GM12865 (cell line): ENCODE measurements at places on chromosomes 13 and 19.

- DNase-seq = peak; percentile 87
Measured at GRCh38 chr19:4375164-4376027, 25.0 kb downstream of the SH3GL1 start.

GRCh38 chr19:13347367-13347766 lies 158.9 kb downstream of the CACNA1A start:
- no peak for DNase-seq

DNA sequence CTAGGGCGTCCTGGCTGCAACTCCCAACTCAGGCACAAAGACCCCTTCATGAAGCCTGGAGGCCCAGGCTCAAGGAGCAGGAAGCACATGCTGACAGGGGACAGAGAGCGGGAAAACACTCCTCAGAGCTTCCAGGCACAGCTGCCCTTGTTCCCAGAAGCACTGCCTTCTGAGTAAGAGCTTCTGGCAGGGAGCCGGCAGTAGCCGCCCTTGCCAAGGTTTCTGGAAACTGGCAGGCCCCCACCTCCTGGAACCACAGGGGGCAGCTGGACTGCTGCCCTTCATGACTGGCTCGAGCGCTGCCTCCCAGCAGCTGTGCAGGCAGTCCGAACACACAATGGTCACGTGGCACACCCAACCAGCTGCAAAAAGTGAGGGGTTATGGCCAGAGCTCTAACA lies 33.6 kb upstream of the EPHX3 start:
- no peak for DNase-seq

- no peak for DNase-seq
Measured at GRCh38 chr19:1734321-1734966, 18.9 kb upstream of the ONECUT3 start.

DNA sequence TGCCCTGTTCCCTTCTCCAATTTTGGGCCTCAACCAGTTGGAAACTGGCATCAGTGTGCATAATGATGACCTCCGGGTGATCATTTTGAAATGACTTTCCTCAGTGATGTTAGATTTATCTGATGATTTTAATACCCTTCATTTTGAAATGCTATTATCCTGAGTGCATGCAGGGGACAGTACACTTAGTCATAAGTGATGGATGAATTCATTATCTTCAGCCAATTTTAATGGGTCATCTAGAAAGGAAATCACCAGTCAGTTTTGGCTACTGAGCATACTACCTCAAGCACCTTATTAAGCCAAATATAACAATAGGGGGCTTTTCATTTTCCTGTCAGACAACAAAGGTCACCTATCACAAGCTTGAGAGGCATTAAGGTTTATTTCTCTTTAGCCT lies 118.5 kb upstream of the MIR17HG start:
- no peak for DNase-seq

DNA sequence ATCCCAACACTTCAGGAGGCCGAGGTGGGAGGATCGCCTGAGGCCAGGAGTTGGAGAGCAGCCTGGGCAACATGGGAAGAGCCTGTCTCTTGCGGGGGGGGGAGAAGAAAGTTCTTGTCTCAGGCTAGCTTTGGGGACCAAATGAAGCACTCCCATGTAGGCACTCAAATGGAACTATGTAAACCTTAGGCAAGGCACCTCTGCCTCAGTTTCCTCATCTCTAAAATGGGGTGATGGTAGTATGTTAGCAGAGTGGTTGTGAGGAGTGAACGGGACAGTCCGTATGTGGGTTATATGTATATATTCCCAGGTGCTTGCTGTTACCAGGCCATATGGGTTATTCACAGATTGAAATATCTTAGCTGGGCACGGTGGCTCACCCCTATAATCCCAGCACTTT lies 6.5 kb upstream of the DLL3 start:
- no peak for DNase-seq

- DNase-seq = no peak
Measured at GRCh38 chr13:50220938-50221337, 205.7 kb downstream of the KCNRG start.

DNA sequence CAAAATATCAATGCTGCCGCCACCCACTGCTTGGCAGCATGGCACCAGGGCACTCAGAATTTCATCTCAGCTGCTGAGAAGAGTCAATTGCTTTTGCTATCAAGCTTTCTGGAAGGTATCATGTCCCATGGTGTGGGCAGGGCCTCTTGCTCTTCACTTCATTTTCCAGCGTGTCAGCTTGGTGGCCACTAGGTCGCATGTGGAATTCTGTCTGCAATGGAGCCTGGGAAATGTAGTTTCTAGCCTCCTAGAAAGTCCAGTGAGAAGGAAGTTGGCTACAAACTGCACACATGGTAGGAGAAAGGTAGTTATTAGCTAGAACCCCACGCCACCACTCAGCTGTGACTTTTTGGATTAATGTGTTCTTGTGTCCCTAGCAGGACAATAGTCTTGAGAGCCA lies 105.3 kb downstream of the MYO16 start:
- DNase-seq = no peak

DNA sequence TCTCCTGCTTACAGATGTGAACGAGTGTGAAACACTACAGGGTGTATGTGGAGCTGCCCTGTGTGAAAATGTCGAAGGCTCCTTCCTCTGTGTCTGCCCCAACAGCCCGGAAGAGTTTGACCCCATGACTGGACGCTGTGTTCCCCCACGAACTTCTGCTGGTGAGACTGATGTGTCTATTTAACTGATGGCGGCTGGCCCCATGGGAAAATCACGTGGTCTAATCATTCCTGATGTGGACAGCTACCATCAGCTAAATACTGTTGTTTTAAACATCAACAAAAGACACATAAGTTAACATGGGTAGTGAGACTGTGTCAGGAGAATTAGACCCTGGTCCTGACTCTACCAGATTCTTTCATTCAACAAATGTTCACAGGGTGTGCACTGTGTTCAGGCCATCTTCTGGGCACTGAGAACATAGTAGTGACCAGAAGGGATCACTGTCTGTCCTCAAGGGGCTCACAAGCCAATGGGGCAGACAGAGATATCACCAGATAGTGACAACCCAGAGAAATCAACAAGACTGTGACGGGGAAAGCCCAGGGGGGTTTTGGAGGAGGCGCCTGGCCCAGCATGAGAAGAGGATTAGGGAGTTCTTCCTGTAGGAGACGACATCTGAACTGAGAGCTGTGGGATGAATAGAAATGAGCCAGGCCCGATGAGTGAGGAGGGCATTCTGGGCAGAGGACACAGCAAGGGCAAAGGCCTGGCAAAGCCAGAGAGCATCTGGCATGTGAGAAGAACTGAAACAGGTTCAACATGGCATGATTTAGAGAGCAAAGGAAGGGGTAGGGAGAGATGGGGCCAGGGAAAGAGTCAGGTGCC lies 18.4 kb downstream of the LTBP4 start:
- no peak for DNase-seq

DNA sequence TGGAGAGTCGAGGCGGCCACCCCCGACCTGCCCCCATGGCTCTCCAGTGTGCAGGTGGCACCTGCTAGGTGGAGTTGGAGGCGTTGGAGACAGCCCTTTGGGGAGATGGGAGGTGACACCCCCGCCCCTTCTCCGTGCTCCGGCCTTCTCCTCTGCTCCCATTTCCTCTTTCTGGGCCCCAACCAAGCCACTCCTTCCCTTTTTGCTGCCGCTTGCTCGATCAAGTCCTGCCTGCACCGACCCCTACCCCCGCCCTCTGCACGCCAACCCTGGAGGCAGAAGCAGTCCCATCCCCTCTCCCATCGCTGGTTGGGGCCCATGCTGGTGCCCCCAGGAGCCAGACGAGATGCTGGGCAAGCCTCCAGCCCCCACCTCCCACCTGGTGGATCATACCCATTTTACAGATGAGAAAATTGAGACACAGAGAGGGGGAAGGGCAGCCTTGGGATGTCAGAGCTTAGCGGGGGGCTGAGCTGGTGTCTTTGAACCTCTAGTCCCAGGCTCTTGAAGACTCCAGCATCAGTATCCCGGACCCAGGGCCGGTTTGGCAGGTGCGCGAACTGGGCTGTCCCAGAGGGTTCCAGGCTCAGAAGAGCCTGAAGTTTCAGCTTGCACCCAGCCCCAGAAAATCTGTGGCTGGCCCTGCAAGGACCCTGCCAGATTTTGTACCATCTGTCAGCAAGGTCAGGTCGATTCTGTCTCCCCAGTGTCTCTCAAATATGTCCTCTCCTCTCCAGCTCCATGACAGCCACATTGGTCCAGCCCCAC lies 10.3 kb downstream of the GNA15 start:
- DNase-seq = no peak

- DNase-seq = no peak
Measured at GRCh38 chr13:33683376-33683775, 134.6 kb upstream of the RFC3 start.

DNA sequence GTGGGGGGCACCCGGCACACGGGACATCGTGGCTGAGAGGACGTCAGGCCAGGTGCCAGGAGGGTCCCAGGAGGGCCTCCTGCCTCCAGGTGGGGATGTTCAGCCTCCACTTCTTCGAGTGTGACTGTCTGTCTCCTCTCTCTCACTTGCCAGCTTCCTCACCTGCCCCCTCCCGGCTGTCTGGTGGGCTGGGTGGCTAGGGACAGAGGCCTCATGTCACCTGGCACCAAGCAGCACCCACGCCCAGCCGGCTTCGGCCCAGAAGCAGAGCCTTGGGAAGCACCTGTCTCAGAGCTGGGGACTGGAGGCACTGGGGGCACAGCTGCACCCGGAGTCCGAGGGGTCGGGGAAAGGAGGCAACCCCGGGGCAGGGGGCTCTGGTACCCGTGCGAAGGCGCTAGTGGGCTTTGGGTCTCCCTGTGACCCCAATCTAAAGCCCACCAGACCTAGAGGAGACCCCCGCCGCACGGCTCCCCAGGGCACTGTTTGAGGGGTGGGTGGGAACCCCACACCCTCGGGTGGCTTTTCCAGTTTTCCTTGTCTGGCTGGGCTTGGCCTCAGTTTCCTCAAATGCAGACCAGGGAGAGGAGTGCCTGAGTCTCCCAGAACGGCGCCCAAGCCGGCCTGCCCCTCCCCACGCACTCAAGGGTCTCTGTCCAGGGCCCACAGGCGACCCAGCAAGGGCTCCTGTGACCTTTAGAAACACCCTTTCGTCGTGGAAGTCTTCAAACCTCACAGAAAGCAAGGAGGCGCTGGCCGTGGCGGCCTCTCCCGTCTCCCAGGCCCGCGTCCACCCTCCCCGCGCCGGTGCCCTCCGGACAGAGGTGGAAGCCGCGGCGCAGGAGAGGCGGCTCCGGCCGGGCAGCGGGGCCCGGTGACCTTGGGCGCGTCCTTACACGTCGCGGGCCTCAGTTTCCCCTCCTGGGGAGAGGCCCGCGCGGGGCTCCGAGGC lies 664 bp upstream of the HCN2 start:
- no peak for DNase-seq
